ENCODE measurements at places on chromosomes 2 and 18.

- DNase-seq = no peak
These were observed 682.0 kb upstream of the ID2 start for GRCh38 chr2:7999683-8000476.

GRCh38 chr2:148594216-148594615 is 50.3 kb upstream of the EPC2 start:
- no peak for DNase-seq

DNA sequence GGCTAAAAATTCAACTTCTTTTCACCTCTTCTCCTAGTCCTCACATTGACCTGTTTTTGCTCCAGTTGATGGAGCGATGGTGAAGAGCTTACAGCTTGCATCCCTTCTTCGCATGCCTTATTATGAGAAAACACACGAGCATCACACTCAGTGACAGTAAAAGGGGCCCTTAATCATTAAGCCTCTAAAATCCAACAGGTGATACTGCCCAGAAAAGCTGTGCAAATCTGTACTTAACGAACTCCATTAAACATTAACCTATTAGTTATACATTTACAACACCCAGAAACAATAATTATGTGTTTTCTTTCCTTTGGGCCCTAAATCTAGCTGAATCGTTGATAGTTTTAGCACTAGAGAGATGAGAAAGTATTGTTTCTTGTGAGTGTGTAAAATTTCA is 54.8 kb downstream of the LAMA1 start:
- DNase-seq = no peak

GRCh38 chr2:138572318-138572717 is 70.7 kb downstream of the SPOPL start:
- DNase-seq = no peak

GRCh38 chr2:83536556-83536955 is 922.5 kb downstream of the SUCLG1 start:
- no peak for DNase-seq

DNA sequence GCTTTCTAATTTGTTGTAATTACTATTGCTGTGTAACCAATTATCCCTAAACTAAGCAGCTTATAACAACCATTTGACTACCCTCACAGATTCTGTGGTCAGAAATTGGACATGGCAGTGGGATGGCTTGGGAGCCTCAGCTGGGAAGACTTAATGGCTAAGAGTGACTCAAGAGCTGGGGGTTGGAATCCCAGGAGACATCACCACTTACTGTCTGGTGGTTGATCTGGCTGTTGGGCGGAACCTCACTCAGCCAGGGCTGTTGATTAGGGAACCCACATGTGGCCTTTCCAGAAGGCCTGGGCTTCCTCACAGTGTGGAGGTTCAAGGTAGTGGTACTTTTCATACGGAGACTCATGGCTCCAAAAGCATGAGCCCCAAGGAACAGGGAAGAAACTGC is 49.8 kb downstream of the E2F6 start:
- no peak for DNase-seq

DNA sequence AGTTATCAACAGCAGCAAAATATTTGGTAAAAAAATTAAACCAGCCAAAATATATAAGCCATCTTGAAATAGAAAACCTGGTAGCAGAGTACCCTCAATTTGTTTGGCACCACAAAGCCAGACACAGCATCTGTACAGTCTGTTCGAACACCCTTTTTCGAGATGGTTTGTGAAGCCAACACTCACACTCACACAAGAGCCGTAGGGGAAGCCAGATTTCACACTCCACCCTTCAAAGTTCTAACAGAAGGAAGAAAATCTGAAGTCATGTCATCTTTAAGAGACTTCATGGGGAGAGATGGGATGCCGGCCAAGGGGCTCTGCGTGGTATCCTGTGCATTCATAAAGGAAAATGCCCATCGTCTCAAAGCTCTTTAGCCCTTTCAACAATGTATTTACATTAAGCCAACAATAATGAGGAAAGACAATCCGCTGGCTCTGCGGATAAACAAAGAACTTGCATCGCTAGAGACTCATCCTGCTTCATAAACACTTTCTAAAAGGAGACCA is 451.5 kb upstream of the CHST9 start:
- peak; percentile 12 for DNase-seq

DNA sequence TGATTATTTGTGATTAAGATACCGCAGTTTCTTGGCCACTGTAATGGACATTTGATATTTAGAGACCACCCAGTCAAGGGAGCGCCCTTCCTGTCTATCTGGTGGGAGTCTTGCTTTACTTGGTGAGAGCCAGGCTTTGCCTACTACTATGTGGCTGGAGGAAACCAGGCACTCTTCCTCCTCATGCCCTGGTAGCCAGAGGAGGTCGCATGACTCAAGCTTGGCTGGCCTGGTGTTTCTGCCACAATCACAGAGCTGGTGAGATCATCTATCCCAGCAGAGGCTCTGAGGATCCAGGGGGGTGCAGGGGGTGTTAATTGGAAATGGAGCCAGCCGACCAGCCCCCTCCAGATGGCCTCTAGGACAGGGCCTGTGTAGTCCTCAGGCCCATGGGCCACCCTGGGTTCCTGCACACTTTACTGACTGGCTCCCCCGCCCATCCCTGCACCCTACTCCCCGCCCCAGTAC is 46.8 kb upstream of the BIN1 start:
- no peak for DNase-seq

GRCh38 chr2:122481244-122481622 is 725.8 kb downstream of the TSN start:
- no peak for DNase-seq

GRCh38 chr2:112920923-112921532 is 10.1 kb downstream of the IL37 start:
- no peak for DNase-seq

DNA sequence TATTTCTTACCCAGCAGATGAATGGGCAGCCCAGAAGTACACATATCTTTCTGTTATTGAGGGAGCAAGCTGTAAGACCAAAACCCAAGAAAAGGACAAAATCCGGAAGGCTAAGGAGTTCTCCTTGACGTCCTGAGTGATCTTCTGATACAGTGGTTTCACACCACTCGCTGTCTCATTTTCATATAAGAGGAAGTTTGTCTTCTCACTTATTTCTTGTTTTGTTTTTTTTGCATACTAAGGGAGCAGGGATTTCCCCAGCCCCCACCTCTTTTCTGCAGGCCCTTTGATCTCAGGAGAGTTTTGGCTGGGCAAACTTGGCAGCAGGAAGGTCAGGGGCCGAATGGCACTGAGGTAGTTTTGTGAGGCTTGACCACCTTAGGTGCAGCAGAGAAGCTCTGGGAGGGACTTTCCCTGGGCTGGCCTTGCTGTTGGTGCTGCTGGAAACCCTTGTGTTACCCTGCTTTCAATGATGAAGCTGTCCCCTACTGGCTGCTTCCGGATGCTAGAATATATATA is 13.3 kb downstream of the CHRNA1 start:
- DNase-seq = no peak

GRCh38 chr2:160376576-160376975 is 117.0 kb downstream of the RBMS1 start:
- DNase-seq = no peak

DNA sequence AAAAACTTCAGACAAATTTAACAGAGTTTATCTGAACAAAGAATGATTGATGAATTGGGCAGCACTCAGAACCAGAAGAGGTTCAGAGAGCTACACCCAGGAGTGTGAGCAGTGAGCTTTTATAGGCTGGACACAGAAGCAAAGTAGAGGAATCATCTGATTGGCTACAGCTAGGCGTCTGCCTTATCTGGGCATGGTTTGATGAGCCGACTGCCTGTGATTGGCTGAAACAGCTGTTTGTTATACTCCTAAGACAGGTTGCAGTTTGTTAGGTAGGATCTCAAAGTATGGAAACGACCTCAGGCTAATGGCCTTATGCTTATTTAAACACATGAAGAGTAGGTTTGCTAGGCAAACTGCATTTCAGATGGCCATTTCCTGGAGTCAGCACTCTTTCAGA is 188.9 kb downstream of the MYO1B start:
- DNase-seq = no peak

DNA sequence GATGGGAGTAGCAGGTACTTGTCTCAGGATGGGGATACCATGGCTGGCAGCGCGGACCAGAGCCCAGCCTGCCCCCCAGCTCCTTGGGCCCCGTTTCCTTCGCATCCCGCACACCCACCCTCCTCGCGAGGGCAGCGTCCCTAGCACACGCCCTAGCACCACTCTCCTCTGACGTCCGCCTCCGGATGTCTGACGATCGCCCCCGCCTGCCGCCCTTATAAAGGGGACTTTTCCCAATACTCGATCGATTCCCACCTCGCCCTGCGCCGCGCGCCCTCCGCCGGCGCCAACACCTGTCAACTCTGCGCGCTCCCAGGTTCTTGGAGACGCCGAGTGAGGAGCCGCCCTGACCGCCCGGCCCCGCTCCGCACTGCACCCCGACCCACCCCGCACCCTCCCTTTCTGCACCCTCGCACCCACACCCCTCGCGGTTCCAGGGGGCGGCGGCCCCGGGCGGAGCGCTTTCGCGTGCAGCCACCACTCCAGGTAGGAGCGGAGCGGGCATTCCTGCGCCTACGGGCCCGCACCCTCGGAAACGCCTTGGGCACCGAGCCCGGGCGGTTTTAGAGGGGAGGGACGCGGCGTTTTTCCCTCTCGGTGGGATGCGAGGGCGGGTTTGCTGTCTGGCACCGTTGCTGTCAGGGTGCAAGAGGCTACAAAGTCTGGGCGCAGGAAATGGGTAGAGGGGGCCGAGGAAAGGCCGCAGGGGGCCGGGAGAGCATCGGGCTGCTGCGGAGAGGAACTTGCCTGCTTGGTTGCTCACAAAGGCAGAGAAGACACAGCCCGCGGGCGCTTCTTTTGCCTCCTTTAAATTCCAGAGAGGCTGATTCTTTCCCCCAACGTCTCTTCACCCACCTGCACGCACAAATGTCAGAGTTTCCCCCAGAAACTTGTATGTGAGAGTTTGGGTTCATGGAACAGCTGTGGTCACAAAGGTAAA is at the start of gene SLC5A7:
Gene SLC5A7 (plus strand): TSS at position 247 of the 940 bp plus-strand sequence. CDS start 1,632 bp downstream, outside the sequence.
- DNase-seq = no peak

- no peak for DNase-seq
These were observed 52.8 kb downstream of the EIF5B start for GRCh38 chr2:99389946-99390345.

DNA sequence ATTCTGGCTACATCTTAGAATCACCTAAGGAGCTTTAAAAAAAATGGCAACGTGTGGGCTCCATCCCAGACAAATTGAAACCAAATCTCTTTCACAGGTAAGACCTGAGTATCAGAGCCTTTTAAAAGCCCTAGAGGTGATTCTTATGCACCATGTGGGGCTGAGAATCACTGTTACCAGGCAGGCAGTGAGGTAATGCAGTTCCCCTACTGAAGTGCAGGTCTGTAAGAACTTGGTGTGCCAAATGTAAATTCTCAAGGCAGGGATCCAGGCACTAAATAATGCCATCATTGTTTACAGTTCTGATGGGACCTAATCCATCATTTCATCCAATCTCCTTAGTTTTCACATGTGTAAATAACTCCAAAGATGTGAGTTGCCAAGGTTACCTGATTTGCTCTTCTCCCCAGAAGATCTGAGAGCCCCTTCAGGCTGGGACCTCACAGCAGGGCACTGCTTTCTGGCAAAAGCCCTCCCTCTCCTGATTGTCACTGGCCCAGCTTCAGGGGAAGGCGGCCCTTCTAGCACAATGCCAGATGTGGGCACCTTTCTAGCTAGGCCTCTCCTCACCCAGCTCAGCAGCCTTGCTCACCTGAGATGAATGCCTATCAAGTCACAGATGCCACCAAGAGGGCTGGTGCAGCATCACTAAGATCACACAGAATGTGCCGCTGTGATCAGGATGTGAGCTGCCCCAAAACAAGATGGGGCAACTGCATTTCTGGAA is 73.6 kb upstream of the RGPD5 start:
- no peak for DNase-seq

DNA sequence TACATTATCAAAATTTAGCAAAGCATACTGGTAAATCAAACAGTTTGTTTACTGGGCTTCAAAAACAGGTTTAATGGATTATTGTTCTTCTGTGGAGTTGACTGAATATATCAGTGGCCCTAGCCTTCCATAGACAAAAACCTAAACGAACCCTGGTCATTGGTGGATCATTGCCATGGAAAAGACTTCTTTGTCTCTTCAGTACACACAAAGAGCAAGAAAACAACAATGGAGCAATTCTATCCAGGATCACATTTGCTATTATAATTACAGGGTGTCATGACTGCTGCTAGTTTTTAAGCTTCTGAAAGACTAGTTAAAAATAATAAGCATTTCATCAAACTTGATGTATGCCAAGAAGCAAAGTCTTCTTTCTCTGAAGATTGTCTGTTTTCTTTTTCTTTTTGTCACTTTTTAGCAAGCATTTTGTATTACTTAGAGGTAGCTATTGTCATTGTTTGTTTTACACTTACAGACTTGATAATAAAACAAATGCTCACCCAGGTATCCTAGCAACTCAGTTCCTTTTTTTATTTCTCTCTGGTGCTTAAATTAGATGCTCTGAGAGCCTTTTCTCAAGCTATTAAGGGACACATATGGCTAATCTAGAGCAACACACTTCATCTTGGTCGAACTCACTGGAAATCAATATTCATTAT is 1228.7 kb upstream of the DDX18 start:
- no peak for DNase-seq

- no peak for DNase-seq
These were observed 151.7 kb upstream of the ZNF521 start for GRCh38 chr18:25503567-25504081.

- DNase-seq = no peak
These were observed 85.4 kb upstream of the CHST9 start for GRCh38 chr18:27270508-27270907.

GRCh38 chr18:56333839-56334238 is 304.6 kb downstream of the TXNL1 start:
- DNase-seq = no peak

DNA sequence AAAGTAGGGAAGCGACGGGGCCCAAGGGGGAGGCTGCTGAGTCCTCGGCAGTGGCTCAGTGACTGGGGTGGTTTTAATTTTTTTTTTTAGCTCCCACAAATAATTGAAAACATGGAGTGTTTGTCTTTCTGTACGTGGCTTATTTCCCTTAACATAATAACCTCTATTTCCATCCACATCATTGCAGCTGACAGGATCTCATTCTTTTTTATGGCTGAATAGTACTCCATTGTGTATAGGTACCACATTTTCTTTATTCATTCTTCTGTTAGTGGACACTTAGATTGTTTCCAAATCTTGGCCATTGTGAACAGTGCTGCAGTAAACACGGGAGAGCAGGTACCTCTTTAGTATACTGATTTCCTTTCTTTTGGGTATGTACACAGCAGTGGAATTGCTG is 65.1 kb downstream of the ASAP2 start:
- DNase-seq = no peak

GRCh38 chr2:17752246-17752645 is 1.4 kb downstream of the SMC6 start:
- no peak for DNase-seq
